ENCODE measurements at places on chromosomes 3 and 15.
A peak's percentile ranks its signal among the peaks of the same experiment; 100 is the strongest.

DNA sequence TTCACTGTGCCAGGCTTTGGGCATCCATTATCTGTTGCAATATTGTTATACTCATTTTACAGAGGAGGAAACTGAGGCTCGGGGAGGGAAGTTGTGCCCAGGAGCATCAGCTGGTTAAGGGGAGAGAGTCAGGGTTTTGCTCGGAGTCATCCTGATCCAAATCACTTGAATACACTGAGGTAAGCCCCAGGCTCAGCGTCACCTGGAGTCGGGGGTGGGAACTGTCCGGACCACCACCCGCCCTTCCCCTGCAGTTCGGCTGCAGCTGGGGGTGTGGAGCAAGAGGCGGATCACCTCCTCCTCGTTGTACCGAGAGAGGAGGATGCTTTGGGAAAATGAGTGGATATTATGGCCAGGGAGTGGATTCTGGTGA lies 646 bp downstream of the HRH1 start:
- DNase-seq, result no peak

DNA sequence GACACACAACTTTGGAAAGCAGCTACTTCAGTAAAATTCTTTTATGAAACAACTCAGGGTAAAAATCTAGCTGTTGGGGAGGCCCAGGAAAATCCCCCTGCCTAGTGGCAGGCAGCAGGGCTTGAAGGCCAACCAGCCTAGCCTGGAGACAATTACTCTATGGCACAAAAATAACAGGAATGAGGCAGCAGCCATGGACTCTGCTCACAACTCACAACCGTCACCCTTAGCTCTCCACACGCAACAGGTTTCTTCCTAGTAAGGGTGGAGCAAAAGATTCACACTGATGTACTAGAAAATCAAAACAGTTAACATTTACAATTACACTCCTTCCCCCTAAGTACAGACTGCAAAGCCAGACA lies 530 bp upstream of the FBXL22 start:
- DNase-seq, result no peak

- DNase-seq, result no peak
Measured at GRCh38 chr15:33638453-33638852, 327.7 kb downstream of the RYR3 start.

DNA sequence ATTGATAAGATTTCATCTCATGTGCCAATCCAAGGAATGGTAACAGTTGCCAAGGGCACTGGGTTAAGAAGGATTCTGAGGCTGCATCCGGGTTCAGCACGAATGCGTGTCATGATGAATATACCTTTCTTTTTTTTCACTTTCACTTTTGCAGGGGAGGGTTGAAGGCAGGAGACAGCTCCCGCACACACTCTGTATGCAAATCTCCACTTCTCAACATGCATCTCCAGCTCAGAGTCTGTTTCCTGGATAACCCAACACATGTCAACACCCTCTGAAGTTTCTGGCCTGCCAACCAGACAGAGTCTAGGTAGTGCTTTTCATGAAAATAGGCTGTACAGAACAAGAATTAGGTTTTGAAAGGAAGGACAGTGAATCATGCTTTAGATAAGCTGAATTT lies 21.6 kb downstream of the B4GALT4 start:
- DNase-seq, result no peak

DNA sequence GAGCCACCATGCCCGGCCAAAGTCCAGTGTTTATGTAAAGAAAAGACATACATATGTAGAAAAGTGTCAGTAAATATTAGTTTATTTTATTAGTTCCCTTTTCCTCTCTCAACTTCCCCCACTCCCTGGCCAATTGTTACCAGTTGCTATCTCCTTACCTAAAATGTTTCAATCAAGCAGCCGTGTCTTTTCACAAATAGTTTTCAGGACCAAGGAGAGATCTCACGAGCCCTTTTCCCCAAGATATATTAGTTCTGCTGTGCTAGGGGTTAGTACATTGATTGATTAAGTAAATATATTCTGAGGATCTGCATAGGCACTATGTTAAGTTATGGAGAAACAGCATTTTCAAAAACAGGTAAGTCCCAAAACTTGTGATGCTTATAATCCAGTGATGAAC lies 87.4 kb downstream of the ZIC4 start:
- no peak for DNase-seq

- no peak for DNase-seq
Measured at GRCh38 chr15:25572191-25572590, 133.4 kb upstream of the UBE3A start.

- no peak for DNase-seq
Measured at GRCh38 chr3:153069598-153070510, 92.2 kb upstream of the RAP2B start.

DNA sequence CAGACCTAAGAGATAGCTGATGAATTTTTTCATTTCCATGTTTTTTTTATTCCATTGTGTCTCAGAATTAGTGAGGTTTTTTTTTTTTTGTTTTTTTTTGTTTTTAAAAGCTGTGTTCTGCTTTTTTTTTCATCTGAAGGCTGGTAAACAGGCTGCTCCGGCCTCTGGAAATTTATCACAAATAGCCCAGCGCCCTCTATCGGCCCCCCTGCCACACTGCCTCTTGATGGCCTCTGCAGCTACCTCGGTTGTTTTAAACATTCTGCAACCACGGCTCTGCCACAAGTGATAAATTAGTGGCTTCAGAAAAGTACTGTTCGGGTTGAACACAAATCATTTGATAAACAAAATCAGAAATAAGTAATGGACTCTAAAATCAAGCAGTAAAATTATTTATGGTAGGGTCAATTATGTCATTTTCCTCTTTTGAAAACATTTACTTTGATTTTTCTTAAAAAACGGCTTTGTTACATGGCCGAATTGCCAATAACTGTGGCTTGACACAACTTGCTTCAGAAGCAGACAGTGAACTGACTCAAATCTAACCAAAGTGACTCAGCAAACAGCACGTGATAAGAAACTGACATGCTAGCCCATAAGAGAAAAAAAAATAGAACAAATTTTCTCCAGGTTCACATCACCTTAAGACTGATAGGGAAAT lies 87.8 kb downstream of the RSL24D1 start:
- peak; percentile 28 for DNase-seq

DNA sequence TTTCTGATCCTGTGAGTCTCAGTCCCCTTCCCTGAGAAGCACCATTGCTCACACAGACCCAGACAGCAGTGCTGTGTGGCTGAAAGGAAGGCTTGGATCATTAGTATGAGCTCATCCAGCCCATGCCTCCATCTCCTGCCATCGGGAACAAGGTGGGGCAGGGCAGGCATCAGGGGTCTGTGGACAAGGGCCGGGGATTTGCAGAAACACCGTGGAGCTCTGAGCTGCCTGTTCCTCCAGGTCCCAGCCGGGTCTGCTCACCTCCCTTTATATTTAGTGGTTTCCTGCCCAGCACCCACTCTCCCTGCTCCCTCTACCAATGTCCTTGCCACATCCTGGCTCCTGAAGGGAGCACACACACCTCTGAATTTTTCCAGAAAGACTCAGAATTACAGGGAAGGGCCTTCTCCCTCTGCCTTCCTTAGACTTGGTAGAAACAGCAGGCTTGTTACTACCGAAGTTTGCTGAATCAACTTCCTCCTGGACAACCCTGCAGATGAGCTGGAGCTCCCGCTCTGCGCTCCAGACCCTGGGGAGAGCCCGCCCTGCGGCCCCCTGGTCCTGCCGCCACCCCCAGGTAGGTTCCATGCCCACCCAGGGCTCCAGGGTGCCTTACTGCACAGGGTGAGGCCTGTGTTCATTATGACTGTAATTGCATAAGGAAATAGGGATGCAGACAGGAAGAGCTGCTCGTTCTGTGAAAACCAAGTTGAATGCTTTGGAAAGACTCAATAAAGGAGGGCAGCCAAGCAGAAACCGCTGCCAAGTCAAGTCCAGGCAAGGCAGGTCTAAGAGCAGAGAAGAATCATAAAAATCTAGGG lies 128.1 kb downstream of the NSMCE3 start:
- no peak for DNase-seq

- no peak for DNase-seq
Measured at GRCh38 chr3:162441716-162442115, 945.1 kb downstream of the OTOL1 start.

DNA sequence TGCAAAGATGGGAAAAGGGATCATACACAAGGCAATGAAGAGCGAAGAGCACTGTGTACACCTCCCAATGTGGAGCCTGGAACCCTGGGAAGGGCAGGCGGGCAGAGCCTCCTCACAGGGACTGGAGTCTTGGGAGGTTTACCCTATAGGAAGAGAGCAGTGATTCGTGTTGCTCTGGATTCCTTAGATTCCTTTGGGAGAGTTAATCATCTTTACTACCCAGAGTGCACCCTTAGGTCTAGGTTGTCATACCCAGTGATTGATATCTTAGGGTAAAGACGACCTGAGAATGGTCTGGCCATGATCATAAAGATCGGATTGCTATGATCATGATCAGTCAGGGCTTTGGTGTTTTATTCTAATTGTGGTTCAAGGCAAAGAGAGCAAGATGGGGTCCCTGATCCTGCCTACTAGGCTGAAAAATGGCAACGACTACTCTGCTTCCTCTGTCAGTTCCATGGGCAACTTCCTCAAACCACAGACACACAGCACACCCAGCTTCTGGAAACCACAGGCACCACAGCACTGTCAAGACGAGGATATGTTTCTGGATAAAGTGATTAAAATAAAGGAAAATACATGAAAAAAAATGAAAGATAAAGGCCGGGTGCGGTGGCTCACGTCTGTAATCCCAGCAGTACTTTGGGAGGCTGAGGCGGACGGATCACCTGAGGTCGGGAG lies 20.4 kb upstream of the MAP6D1 start:
- DNase-seq, result no peak

DNA sequence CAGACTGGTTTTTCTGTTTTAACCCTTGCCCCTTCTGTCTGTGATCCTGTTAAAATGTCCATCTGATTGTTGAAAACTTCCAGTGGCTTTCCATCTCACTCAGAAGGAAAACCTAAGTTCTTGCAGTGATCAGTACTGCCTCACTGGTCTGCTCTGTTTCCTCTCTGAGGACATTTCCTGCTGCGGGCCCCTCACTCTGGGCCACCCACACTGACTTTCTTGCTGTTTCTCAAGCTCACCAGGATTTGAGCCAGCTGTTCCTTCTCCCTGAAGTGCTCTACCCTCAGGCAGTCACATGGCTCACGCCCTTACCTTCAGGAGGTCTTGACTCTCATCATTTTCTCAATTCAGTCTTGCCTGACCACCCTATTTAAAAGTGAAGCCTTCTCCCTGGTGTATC lies 1.8 kb downstream of the GRK7 start:
- no peak for DNase-seq

DNA sequence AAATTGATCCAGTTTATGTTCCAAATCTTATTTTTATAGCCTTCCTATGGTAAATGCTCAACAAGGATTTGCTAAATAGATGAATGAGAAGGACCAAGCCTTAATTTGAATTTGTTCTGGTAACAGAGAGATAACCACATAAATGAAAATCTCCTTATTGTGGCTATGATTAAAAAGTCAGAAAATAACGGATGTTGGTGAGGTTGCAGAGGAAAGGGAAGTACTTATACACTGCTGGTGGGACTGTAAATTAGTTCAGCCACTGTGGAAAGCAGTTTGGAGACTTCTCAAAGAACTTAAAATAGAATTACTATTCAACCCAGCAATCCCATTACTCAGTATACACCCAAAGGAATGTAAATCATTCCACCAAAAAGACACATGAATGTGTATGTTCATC lies 26.2 kb downstream of the AAGAB start:
- no peak for DNase-seq

GRCh38 chr3:108479224-108479623 lies 31.2 kb downstream of the MYH15 start:
- DNase-seq, result no peak

DNA sequence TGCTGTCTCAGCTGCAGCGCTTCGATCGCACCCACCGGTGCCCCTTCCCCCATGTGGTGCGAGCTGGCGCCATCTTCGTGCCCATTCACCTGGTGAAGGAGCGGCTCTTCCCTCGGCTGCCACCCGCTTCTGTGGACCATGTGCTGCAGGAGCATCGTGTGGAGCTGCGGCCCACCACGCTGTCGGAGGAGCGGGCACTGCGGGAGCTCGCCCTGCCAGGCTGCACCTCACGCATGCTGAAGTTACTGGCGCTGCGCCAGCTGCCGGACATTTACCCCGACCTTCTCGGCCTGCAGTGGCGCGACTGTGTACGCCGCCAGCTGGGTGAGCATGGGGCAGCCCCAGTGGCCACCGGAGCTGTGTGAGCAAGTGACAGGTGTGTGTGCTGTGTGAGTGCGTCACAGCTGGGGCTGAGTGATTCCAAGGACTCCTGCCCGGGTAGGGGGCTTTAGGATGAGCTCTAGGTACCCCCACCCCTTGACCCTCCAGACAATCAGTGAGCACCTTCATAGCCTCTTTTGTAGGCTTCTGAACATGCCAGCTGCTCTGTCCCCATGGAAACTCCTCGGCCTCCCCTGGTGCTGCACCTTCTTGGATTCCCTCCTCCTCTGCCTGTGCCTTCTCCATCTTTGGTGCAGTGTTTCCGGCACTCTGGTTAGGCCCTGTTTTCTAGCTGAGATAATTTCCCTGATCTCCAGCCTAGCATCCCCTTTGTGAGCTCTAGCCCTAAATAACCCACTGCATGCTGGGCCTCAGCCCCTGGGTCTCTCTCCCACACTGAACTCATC lies 7.0 kb downstream of the C15orf39 start:
- no peak for DNase-seq

- no peak for DNase-seq
Measured at GRCh38 chr3:12395349-12396012, 88.8 kb upstream of the TSEN2 start.

- no peak for DNase-seq
Measured at GRCh38 chr3:29324180-29324651, 43.3 kb downstream of the RBMS3 start.

DNA sequence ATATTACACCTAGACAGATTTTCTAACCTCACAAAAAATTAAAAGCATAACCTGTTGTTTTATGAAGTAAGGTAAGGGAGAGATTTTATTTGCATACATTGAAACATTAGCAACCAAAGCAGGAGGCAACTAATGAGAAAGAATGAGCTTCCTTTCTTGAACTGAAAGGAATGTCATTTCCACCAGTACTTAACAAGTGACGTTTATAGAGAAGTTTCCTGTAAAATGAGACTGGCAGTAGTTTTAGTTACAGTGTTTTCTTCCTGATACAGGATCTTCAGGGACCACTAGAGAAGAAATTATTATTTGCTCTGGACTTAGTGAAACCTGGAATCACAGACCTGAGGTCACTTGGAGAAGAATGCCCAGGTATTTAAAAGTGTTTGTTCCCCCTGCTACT lies 27.4 kb upstream of the FRMD5 start:
- no peak for DNase-seq

GRCh38 chr3:72338082-72338941 lies 509.9 kb downstream of the SHQ1 start:
- no peak for DNase-seq

- DNase-seq, result no peak
Measured at GRCh38 chr3:139296141-139296718, 47.6 kb upstream of the MRPS22 start.

GRCh38 chr3:39434574-39434973 lies 28.1 kb downstream of the RPSA start:
- no peak for DNase-seq
